ENCODE measurements at places on chromosomes 6 and 20.

DNA sequence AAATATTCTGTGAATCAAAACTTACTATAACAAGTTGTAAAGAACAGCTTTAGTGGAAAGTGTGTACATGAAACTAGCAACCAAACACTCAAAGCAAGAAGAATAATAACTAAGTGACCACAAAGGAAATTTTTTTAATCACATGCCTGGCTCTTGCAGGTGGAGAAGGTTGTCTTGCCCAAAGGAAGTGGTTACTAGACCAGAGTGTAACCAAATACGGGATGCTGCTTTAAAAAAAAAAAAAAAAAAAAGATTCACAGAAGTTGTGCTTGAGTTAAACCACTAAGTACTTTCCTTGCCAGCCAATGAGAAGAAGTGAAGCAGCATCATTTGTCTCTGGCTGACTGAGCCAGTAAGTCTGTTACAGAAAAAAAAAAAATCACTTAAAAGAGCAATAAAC lies 19.1 kb upstream of the HLA-DQB1 start:
- DNase-seq = no peak

DNA sequence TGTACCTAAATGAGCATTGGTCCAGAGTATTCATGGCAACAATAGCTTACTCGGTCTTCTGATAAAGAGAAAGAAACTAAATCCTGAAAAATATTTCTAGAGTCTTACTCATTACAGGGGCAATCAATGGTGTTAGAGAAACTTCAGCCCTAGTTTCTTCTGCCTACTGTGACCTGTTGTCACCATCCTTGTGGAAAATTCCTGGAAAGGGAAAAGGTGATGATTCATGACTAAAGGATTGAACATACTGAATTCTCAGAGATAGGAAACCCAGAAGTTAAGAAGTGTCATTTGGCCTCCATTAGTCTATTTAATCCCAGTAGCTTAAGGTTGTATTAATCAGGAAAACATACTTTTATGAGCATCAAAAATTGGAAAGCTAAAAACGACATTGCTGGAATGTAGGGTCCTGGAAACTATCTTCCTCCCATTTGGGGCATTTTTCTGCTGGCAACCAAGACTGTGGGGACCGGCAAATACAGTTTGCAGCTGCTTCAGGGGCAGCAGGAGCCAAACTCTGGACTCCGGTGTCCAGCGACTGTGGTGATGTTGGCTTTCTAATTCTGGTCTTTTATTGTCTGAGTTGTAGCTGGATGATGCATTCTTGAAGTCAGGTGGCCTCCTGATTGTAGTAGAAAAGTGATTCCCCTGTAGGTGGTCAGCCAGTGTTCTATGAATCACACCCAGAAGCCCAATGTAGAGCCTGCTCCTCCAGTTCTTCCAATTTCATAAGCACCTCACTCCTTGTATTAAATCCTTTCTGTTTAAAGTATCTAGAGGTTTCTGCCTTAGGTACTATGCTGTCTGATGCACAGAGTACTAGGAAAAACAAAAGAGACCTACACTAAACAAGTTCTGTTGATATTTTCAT lies 67.6 kb downstream of the LCA5 start:
- DNase-seq = no peak

- DNase-seq = no peak
Observed at GRCh38 chr6:1463751-1464426, 74.5 kb downstream of the FOXF2 start.

GRCh38 chr20:62496568-62497218 lies 20.9 kb upstream of the GATA5 start:
- no peak for DNase-seq

GRCh38 chr20:20051767-20052073 lies 546 bp downstream of the CRNKL1 start:
- DNase-seq = no peak

- no peak for DNase-seq
Observed at GRCh38 chr20:63317601-63318291, 24.8 kb downstream of the COL20A1 start.

GRCh38 chr6:56244089-56244488 lies 3.3 kb downstream of the COL21A1 start:
- DNase-seq = no peak

- no peak for DNase-seq
Observed at GRCh38 chr6:133779916-133780695, 108.8 kb upstream of the TCF21 start.

DNA sequence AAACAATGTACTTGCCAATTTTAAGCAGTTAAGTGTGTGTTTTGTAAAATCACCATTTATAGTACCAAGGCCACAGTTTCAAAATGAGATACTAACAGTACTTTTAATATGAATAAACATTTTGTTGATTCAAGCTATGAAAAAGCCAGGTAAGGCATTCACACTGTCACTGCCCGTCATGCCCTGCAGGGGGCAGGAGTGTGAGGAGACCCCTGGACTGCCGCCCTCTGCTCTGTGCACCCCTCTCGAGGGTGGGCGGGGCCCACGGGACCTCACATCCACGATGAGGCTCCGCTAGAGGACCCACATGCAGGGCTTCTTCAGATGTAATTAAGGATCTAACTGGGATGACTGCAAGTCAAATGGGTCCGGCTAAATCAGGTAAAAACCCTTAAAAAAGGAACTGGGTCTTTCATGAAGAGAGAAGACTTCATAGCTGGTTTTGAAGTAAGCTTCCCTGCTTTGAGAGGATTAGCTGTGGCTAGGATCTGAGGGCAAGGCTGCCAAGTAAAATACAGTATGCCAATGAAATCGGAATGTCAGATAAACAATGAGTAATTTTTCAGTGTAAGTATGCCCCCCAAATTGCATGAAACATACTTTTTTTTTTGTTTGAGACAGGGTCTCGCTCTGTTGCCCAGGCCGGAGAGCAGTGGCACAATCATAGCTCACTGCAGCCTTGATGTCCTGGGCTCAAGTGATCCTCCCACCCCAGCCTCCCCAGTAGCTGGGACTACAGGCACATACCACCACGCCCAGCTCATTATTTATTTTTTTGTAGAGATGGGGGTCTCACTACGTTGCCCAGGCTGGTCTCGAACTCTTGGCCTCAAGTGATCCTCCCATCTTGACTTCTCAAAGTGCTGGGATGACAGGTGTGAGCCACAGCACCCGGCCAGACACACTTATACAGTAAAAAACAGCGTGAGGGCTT lies 18.7 kb downstream of the DIDO1 start:
- DNase-seq = no peak

GRCh38 chr6:88456221-88456859 lies 290.2 kb upstream of the CNR1 start:
- no peak for DNase-seq

DNA sequence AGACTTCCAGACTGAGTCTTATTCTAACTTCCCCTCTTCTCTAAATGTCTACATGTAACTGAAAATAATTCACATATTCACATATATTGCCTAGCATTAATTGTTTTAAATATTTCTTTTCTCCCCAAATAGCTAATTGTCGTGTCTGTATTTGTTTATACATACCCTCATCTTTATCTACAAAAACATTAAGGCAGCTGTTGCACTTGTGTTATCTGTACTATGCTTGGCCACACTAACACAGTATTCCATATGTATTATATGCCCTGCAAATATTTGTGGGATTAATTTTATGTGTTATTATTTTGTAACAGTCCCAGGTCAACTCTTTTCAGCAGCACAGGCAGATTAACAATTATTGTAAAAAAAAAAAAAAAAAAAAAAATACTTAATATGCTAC lies 11.7 kb downstream of the HDAC2 start:
- no peak for DNase-seq

DNA sequence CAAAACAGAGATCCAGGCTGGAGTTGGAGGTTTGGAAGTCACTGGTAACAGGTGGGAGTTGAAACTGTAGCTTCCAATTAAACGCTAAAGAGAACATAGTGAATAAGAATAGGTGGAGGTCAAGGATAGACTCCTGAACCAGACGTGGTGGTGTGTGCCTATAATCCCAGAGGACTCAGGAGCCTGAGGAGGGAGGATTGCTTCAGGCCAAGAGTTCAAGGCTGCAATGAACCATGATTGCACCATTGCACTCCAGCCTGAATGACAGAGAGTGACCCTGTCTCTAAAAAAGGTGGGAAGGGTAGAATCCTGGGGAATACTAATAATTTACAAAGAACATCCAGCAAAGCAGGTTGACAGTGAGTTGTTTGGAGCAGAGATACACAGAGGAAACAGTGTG lies 13.6 kb downstream of the NRSN1 start:
- no peak for DNase-seq

DNA sequence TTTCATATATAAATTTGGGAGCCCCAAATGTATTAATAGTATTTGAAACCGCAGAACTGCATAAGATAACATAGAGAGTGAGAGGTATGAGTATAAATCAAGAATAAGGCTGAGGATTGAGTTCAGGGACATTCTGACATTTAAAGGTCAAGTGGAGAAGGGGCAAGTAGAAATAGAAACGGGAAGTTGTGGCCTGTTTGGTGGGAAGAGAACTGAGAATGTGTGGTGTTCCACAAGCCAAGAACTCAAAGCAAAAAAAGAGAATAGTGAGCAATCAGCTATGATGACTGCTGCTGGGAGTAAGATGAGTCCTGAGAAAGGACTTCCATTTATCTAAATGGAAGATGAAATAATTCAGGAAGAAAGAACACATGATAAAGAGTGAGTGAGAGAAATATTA lies 418.4 kb downstream of the CD109 start:
- no peak for DNase-seq

GRCh38 chr6:56637640-56638039 lies 5.0 kb downstream of the DST start:
- peak; percentile 54 for DNase-seq

GRCh38 chr6:139027620-139028182 lies 844 bp upstream of the ABRACL start:
- DNase-seq = no peak

DNA sequence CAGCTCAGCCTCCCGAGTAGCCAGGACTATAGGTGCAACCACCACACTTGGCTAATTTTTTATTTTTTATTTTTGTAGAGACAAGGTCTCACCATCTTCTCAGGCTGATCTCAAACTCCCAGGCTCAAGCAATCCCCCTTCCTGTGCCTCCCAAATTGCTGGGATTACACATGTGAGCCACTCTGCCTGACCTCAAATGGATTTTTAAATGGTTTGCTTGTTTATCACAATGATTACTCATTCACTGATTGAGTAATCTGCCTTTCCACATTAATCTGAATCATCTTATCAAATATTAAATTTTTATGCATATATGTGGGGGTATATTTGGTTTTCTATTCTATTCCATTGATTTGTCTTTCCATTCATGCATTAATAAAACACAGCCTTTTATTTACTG lies 9.4 kb upstream of the KHDC1L start:
- DNase-seq = no peak

DNA sequence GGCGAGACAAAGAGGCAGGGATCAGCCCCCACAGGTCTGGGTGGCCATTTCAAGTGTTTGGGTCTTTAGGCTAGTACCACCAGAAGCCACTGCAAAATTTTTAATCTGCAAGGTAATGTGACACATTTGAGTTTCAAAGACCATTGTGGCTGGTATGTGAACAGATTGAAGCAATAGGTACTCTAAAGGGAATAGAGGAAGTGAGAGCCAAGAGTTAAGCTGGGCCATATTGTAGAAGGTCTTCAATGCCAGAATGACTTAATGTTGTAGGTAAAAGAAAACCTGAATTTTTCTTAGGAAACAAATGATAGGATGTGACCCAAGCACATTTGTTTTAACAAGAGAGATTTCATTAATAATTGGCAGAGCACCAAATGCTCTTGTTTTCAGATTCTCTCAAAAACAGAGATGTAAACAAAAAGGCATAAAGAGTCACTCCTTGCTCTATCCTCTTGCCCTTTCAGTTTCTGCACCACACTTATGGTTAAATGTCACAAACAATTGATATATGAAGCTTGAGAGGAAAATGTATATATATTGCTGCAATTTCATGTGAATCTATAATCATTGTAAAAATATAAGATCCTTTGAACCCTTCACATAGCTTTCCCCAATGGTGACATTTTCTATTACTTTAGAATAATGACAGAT lies 307.1 kb upstream of the PLN start:
- DNase-seq = no peak

- no peak for DNase-seq
Observed at GRCh38 chr6:33996120-33996475, 149.8 kb downstream of the GRM4 start.

DNA sequence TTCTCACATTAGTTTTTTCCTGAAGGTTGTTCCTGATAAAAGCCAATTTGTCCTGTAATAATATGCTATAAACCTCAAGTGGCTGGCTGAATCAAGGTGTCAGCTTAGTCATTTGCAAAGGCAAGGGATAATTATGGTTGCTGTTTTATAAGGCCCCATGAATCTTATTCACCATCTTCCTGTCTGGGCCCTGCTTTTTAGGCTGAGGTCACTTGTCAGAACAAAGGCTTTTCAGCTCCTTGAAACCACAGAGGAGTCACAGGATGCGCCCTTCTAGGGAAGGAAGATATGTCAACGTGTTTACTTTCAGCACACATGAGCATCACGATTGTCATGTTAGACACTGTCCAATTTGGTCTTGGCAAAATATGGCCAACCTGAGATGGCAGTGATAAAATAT lies 64.8 kb upstream of the NAA20 start:
- DNase-seq = no peak

- DNase-seq = no peak
Observed at GRCh38 chr6:42963855-42964605, 3.5 kb downstream of the GNMT start.

GRCh38 chr20:57930351-57930750 lies 220.5 kb upstream of the PMEPA1 start:
- DNase-seq = no peak

DNA sequence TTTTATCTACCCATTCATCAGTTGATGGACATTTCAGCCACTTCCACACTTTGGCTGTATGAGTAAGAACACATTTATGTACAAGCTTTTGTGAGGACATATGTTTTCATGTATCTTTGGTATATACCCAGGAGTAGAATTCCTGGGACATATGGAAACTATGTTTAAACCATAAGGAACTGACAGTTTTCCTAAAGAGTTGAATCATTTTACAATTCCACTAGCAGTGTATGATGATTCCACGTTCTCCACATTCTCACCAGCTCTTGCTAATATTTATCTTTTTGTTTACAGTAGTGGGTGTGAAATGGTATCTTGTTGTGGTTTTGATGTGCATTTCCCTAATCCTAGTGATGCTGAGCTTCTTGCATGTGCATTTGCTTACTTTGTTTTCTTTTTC lies 338.1 kb downstream of the PLCB1 start:
- no peak for DNase-seq

DNA sequence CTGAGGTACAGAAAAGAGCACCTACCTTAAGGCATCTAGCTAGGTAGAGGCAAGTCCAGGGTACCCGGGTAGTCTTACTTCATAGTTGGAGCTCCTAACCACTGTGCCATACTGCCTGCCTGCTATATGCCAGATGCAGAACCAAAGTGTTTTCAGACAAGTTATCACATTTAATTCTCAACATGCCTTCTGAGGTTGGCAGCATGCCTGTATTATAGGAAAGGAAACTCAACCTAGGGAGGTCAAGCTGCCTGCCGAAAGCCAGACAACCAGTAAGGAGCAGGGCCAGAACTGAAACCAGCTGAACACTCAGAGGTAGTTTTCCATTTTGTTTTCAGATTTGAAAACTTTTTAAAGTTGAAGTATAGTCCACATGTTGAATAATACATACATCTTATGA lies 5.4 kb downstream of the CTNNBL1 start:
- DNase-seq = no peak

GRCh38 chr6:14360565-14360964 lies 243.0 kb downstream of the CD83 start:
- no peak for DNase-seq

GRCh38 chr20:48750941-48751635 lies 76.7 kb downstream of the PREX1 start:
- DNase-seq = peak; percentile 80

GRCh38 chr6:85569323-85569722 lies 24.3 kb downstream of the SNX14 start:
- DNase-seq = no peak

GRCh38 chr6:159969204-159969912 lies 476 bp downstream of the IGF2R start:
- DNase-seq = no peak

All from midbrain (tissue), 1 donor.